ENCODE measurements at places on chromosomes 2 and 18.

DNA sequence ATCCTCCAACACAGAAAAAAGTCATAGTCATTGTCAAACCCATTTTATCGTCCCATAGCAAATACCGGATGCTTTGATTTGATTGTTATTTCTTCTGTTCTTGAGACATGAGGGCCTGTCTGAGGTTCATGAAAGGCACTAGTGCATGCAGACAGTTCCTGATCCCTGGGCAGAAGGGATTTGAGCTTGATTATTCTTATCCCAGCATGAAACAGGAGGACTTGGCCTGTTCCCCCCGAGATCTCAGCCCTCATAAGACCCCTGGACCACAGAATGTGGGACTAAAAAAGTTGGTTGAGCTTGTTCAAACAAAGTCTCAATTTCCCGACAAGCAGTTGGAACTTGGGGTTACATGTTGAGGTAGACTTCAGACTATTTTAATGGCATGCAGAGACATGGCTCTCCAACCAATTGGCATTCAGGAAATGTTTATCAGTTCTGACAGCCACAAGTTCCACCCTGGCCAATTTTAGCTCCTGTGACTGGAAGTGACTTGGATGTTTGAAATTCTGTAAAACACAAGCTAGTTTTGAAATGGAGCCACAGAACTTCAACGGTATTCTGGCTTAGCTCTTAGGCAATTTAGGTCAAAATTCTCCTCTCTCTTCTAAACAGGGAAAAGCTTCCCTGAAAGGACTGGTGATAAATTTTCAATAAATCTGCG, 366.9 kb upstream of the SLC14A2 start:
- DNase-seq: no peak

DNA sequence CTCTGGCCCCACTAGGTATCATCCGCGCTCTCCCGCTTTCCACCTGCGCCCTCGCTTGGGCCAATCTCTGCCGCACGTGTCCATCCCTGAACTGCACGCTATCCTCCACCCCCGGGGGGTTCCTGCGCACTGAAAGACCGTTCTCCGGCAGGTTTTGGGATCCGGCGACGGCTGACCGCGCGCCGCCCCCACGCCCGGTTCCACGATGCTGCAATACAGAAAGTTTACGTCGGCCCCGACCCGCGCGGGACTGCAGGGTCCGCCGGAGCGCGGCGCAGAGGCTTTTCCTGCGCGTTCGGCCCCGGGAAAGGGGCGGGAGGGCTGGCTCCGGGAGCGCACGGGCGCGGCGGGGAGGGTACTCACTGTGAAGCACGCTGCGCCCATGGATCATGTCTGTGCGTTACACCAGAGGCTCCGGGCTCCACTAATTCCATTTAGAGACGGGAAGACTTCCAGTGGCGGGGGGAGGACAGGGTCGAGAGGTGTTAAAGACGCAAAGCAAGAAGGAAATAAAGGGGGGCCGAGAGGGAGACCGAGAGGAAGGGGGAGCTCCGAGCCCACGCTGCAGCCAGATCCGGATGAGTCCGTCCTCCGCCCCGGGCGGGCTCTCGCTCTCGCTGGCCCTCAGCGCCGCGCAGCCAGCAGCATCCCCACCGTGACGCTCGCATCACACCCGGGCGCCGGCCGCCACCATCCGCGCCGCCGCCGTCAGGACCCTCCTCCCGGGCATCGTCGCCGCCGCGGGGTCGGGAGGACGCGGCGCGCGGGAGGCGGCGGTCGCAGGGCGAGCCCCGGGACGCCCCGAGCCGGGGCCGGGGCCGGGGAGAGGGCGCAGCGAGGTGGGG, 664 bp downstream of the NETO1 start:
- no peak for DNase-seq

GRCh38 chr2:111017034-111017622, 103.6 kb upstream of the BCL2L11 start:
- no peak for DNase-seq

GRCh38 chr2:154688373-154688772, 10.1 kb upstream of the KCNJ3 start:
- no peak for DNase-seq

GRCh38 chr18:48922801-48923730, 27.7 kb downstream of the SMAD7 start:
- no peak for DNase-seq

DNA sequence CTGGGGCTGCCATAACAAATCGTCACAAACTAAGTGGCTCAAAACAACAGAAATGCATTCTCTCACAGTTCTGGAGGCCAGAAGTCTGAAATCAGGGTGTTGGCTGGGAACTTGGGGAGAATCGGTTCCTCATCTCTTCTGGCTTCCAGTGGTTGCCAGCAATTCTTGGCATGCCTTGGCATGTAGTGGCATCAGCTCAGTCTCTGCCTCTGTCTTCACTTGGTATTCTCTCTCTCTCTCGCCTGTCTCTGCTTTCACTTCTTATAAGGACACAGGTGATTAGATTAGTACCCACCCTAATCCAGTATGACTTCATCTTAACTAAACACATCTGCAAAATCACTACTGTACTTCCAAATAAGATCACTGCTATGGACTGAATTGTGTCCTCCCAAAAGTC, 695.4 kb upstream of the ID2 start:
- no peak for DNase-seq

- DNase-seq: no peak
These were observed 93.7 kb upstream of the SH3BP4 start for GRCh38 chr2:234858145-234858544.

DNA sequence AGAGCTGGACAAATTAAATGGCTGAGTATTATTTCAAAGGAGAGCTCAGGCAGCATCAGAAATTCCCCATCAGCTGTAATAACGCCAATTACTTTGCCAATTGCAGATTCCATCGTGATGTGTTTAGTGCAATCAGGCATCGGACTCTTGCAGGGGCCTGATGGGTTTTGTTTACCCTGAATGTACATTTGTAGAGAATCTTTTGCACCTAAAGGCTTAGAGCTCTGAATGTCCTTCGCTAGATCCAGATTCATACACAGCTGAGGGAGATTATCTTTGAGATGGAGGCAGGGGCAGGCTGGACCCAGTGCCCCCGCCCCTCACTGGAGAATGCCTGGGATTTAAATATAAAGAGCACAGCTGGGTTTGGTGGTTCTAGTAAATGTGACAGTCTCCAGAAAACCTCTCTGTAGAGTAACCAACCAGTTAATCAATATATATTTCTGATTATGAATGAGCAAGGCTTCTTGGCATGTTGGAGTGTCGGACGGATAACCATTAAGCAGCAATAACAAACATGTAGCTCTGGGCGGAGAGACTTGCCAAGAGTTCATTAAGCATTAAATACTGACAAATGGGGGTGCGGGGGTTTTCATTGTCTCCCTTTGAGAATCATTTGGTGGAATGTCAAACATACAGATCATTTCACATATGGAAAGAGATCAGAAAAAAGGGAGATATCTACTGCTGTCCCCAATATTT, 200.9 kb downstream of the SETBP1 start:
- DNase-seq: no peak

DNA sequence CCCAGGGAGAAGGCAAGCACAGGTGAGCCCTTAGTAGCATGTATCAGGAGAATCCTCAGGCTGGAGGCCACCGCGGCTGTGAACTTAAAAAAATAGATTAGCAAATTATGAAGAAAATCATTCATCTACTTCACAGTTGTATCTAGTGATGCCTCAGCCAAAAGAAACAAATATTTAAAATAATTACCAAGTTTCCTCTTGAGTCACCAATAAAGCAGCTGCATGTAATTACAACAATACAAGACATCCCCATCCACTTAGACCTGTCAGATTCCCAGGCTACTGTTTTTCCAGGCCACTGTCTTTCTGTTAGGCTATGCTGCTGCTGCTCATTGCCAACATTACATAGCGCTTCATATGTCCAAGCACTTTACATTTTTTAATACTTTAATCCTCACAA, 54.6 kb upstream of the PHLPP1 start:
- no peak for DNase-seq

DNA sequence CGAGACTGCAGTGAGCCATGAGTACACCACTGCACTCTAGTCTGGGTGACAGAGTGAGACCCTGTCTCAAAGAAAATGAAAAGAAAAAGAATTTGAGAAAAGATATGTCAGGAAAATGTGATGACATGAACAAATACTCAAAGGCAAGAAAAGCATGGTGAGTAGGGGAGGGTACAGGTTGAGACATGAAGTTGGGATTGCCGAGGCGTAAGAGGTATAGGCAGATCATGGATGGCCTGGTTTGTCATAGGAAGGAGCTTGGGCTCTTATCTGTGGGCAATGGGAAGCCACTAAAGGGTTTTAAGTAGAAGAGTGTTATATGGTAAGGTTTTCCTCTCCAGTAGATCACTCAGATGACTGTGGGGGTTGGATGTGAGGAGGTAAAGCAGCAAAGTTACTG, 32.3 kb downstream of the SPAST start:
- no peak for DNase-seq

GRCh38 chr2:176157499-176158185, 535 bp downstream of the HOXD3 start:
- DNase-seq: no peak

GRCh38 chr2:45134726-45135125, 125.5 kb upstream of the SIX2 start:
- DNase-seq: no peak

DNA sequence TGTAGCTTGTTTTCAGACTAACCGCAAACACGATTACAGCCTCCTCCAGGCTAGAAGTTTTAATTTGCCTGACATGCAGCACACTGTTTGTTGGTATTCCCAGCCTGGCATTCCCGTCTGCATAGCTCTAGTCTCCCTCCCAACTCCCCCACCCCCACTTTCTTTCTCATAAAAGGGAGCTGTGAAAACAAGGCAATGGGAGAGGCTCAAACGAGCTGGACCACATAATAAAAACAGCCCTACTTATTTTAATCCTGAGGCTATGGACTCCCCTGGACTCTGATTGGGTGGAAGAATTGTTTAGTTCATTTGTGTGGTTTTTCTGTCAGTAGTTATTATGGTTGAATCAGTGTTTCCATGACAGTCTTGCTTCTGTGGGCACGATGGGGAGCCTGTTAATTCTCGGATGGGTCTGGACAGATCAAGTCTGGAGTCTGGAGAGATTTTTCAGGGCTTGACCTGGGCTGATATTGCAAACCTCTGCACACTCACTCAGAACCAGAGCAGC, 1.2 kb downstream of the STON1 start:
- DNase-seq: no peak

- no peak for DNase-seq
These were observed 7.5 kb downstream of the CATIP start for GRCh38 chr2:218364196-218364595.

DNA sequence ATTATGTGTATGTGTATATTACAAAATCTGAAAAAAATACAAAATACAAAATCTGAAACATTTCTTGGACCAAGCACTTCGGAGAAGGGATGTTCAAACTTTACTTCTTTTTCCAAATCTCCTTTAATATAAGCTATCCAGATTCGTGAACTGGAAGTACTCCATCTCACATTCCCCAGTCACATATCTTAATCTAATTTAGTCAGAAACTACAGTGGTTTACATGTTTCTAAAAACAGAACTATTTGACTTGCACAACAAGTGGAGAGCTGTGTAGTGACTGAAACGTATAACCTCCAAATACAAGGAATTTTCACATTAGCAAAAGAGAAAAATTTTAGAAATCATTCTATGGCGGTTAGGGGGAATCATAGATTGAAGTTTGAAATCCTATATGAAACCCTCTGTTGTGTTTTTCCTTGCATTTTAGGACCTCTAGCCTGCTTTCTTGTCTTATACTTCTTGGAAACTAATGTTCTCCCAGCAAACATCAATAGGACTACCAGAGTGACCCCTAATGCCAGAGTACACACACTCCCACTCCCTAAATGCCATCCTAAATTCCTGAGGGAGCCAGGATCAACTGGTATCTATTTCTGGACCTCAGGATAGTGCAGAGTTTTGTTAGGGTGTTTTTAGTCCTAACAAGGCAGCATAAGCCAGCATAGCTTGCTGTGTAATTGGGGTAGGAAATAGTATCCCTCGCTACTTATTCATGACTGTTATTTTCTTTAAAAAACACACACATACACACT, 30.2 kb upstream of the ROCK1 start:
- DNase-seq: no peak

DNA sequence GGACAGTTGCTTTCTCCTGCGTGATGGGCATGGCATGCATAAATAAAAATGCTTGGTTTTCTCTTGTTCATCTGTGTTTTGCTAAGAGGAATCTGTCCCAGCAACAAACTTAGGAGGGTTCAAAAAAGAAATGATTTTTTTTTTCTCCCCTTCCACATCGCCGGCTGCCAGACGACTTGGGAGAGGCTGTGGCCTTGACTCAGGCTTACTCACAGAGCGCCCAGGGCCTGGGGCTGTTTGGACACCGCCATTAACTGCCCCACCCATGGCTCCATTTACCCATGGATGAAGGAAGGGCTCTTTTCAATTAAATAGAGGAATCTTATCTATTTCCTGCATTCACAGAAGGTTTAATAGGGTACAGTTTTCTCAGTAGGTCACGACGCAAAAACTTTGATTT, 22.3 kb upstream of the SERPINB5 start:
- no peak for DNase-seq

DNA sequence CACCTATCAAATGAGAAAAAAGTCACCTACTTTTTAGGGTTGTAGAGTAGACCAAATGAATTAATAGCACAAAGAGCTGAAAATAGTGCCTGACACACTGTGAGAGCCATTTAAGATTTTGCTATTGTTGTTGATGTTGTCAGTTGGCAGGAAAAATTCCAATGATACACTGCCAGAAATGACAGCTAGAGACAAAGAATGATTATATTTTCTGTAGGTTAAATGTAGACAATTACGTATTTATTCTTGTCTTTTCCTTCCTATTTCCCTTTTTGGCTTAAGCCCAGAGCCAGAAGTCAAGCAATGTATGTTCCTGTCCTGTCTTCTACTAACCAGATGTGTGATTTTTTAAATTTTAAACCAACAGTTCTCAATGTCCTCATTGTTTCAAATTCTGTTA, 17.2 kb downstream of the NRXN1 start:
- DNase-seq: no peak

- no peak for DNase-seq
These were observed 57.3 kb upstream of the CYP26B1 start for GRCh38 chr2:72204786-72205503.

DNA sequence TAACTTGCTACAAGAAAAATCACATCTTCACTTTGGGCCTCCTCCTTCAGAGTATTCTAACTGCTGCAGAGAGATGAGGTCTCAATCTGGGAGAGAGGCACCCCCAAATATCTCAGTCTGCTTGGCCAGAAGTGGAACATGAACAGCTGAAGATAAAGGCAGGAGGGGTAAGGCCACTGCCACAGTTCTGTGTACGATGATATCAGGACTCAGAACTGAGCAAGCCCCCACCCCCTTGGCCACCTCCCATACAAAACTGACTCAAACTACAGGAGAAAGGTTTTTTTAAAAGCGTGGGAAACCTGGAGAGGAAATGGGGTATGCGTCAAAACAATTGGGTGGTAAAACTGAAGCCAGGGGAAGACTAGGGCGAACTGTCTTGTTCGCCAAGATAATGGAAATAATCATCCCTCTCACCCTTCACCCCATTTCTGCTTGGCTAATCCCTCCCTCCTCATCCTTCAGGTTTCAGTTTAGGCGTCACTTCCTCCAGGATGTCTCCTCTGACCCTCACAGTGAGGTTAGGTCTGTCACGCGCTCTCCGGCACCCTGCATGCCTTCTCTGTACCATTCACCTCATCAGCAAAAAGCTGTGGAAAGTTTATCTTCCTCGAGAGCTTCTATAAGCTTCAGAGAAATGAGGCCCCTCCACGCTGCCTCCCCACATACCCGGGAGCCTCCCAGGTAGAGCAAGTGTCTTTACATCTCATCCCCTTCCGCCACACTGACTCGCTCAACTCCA, 64.4 kb downstream of the SFXN5 start:
- no peak for DNase-seq
